Dermis blood vessel endothelial cell (primary cell): ENCODE measurements at places on chromosomes 6 and 20.

DNA sequence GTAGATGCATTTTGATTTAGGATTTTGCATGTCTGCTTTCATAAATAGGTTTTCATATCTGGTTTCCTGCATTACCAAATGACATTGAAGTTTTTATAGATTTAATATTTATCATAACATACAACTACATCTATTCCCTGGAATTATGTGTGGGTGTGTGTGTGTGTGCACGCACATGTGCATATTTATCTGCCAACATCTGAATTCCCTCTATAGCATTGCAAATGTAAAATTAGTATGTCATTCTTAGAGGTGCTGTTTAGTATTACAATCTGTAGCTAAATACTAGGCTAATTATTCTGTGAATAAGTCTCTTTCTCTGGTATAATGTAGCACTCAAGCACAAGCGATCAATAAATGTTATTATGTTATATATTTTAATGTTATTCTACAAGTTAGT, 477.9 kb upstream of the FLRT3 start:
- DNase-seq, result no peak

DNA sequence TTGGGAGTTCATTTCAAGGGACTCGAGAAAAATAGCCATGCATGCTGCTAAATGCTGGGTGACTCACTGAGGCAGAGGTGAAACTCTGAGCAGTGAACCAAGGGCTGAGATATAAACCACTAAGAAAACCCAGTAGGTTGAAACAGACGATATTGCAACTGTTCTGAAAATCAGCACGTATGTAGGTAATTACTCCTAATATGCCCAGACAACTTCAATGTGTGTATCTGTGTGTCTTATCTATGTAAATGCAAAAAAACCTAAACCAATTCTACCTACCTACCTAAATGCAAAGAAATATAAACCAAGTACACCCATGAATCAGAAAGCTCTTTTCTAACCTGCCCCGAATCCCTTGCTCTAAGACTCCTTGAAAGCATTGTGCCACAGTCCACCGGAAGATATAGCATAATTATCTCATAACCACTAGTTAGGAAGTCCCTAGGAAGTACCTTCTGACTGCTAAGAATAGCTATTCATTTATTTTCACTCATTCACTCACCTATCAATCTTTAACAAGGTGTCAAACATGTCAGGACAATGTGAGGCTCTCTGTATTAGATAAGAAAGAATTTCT, 458.7 kb upstream of the RUNX2 start:
- no peak for DNase-seq

DNA sequence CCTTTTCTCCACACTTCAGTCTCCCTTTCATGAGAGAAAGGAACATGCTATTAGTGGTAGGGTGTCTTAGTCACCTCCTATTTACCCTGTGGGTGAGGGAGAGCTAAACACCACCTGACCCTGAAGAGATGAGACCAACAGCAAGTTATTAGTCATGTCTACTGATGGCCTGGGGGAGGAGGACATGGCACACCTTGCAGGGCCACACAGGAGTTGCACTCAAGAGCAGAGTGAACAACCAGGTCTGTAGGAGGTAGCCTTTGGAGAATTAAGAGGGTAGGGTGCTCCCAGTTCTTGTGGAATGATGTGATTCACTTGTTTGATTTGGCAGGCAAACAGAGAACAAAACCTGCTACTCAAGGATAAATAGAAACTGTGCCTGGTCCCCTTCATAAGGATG, 82.7 kb upstream of the FABP7 start:
- no peak for DNase-seq

DNA sequence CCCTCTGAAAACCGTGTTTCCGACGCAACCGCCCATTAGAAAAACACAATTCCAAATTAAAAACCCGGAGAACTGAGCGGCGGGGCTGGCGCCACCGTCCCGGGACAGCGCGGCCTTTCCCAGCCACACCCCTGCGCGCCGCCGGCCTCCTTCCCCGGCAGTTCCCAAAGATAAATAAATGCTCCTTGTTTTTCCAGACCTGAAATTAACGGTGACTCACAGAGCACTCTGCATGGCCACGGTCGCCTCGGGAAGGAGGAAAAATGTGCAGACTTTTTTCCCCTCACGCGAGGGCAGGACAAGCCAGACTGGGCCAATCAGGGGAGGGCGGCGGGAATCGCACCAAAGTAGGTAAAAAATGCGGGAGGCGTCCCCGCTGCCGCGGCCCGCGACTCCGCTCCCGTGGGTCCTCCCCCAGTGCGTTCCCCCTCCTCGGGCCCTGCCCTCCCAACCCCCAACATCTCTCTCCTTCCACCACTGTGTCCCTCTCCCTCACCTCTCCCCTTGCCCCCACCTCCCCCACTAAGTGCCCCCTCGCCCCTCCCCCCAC, 828 bp upstream of the DSTN start:
- DNase-seq, result peak; percentile 98

- no peak for DNase-seq
Observed at GRCh38 chr6:157186785-157187181, 136.5 kb downstream of the TMEM242 start.
